ENCODE measurements at places on chromosomes 11 and 22.

DNA sequence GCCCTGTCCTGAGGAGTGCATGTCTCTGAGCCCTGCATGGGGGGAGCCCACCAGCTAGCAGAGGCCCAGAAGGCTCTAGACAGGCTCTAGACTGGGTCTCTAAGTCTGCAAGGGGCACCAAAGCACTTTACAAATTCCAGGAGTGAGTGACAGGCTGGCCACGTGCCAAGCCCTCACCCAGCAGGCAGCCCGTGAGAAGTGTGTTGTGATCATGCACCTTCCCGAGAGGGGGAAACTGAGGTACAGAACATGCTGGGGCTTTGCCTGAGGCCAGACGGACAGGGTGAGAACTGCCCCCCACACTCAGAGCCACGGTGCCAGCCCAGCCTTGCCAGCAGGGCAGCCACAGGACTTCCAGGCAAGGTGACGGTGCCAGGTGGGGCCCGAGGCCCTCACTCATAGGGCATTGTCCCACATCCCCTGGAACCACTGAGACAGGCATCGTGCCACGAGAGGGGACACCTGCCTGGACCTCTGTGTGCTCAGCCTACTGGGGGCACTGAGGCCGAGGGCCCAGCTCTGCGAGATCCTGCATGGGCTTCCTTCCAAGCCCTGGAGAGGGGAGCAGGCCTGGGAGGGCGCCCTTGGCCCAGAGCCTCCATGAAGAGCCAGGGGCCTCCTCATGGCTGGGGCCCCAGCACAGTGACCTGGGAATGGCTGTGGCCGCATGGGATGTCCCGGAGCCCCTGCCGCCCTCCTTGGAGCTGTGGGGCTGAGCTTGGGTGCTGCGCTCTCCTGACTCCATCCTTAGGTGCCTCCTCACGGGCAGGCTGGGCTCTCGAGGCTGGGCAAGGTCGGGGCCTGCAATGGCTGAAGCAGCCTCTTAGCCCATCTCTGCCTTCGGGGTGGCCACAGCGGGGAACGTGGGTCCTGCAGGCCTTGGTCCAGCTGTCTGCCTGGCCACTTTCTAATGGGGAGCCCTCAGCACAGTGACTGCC is 121.5 kb downstream of the KCNQ1OT1 start:
- DNase-seq: no peak

DNA sequence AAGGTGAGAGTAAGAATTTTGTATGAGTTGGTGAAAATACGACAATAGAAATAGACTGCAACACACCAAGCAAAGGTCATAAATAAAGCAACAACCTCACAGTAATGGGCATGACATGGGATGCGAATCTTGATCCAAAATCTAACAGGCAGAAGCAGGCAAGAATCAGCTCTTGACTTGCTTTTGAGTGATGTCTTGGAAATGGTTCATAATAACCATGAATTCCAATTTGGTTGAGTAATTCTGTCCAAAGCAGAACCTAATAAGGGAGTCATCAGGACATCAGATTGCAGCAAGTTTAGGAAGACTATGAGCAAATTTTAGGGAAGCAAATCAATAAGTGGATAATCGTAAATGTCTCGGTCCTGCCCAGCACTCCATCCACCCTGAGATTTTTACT is 224.0 kb upstream of the ISX start:
- no peak for DNase-seq

GRCh38 chr11:30106222-30107181 is 89.7 kb upstream of the KCNA4 start:
- DNase-seq: no peak

GRCh38 chr22:27075028-27075678 is 417.8 kb downstream of the MIAT start:
- DNase-seq: no peak

All from H7 (cell line).